ENCODE measurements at places on chromosomes 5 and 9.

DNA sequence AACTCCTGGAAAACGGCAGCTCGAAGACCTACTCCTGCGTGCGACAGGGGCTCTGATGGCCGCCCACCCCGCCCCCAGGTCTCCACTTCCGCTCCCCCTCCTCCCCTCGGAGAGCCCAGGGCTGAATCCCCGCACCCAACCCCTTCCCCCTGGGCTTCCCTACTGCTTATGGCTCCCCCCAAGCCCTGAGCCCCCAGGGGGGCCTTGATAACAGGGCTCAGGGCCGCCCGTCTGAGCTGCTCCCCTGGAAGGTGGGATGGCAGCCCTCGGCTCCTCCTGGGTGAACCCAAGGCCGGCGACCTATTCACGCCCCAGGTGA, 30.4 kb downstream of the GLT6D1 start:
- no peaks in the 10 kb centered on the region for H3K4me1 ChIP-seq
- H3K27me3 ChIP-seq = no peaks in the 10 kb centered on the region
- no peaks in the 10 kb centered on the region for H3K36me3 ChIP-seq
- H3K4me3 ChIP-seq = no peak overlapping the region
- no peak for DNase-seq

- H3K36me3 ChIP-seq = no peaks in the 10 kb centered on the region
- H3K4me1 ChIP-seq = no peaks in the 10 kb centered on the region
- no peak for DNase-seq
- no peak overlapping the region for H3K27ac ChIP-seq
- no peaks in the 10 kb centered on the region for H3K27me3 ChIP-seq
These were observed 40.0 kb upstream of the MYO10 start for GRCh38 chr5:16975950-16976624.

GRCh38 chr9:114272739-114273431, 50.0 kb upstream of the ORM1 start:
- no peaks in the 10 kb centered on the region for H3K4me1 ChIP-seq
- peak; percentile 11 for DNase-seq
- H3K27me3 ChIP-seq = no peaks in the 10 kb centered on the region
- H3K27ac ChIP-seq = no peak overlapping the region
- H3K36me3 ChIP-seq = no peaks in the 10 kb centered on the region

- no peak overlapping the region for H3K4me3 ChIP-seq
- no peaks in the 10 kb centered on the region for H3K27me3 ChIP-seq
These were observed 20.5 kb upstream of the VPS13A start for GRCh38 chr9:77156646-77157371.

- DNase-seq = no peak
- H3K27me3 ChIP-seq = no peaks in the 10 kb centered on the region
- H3K36me3 ChIP-seq = no peaks in the 10 kb centered on the region
- H3K4me1 ChIP-seq = no peaks in the 10 kb centered on the region
- no peak overlapping the region for H3K27ac ChIP-seq
These were observed 31.7 kb downstream of the CRB2 start for GRCh38 chr9:123387686-123388085.

DNA sequence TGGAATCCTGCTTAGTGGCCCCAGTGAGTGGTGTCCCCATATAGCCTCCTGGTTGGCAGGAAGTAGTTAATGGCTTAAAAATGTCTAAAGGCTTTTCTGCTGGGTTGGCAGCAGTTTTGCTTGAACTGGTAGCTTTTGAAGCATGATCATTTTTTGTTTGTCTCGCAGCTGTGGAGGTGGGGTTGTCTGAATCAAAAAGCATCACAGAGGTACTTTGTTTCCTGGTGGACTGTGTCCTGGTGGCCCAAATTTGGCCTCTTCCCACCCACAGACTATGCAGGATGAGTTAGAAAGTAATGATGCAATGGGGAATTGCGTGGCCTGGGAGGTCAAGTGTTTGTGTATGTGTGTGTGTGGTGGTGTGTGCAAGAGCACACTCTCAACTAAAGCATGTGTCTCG, 322.7 kb downstream of the ARHGEF28 start:
- H3K36me3 ChIP-seq = no peaks in the 10 kb centered on the region
- no peaks in the 10 kb centered on the region for H3K27me3 ChIP-seq
- H3K4me1 ChIP-seq = peaks cover 16% of the 10 kb centered on the region
- no peak overlapping the region for H3K4me3 ChIP-seq
- DNase-seq = no peak
- H3K27ac ChIP-seq = no peak overlapping the region

DNA sequence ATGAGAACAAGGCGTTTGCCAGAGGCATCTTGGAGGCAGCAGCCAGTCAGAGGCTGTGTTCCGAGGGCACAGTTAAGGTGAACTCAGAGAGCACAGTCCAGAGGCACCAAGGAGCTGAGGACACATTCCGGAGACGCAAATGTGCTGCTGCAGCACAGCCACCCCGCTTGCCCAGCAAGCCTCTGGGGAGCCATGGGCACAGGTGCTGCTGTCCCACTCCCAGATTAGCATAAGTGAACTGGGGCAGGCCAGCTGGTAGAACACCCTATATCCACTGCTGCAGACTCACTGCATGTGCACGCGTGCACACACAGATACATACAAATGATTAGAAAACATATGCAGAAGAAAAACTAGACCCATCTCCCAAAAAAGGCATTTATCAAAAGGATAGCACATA, 164.5 kb downstream of the EBF1 start:
- H3K27me3 ChIP-seq = no peaks in the 10 kb centered on the region
- H3K4me1 ChIP-seq = peaks cover 7% of the 10 kb centered on the region
- H3K4me3 ChIP-seq = no peak overlapping the region
- H3K27ac ChIP-seq = no peak overlapping the region

DNA sequence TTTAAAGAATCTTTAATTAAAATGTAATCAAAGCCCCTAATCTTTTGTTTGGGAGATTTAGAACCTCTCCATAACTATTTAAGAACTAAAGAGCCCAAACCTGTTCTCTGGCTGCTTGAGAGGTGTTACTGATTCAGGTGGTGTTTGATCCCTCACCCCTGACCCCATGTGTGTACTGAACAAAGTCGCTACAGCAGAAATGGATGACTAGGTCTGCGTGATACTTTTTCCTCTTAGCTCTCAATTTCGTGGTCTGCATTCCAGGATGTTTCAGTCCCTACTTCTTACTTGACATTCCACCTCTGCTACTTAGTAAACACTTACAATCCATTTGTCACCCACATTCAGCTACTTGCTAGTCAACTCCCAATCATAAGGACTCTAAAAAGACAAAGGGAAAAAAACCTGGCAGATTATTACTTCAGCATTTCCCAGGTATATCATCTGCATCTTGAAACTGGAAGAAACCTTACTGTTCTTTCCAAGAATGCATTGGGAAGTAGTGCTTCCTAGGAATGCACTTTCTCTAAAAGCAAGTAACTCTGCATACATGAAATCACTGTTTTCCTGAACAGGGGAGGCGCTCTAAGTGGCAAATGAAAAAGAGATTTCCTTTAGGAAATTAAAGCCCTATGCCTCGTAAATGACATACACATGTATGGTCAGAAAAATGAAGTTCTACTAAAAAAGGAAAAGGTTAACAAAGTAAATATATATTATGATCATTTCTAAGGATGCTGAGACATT, 1091.6 kb downstream of the PTPRD start:
- DNase-seq = no peak
- no peaks in the 10 kb centered on the region for H3K4me1 ChIP-seq
- no peak overlapping the region for H3K4me3 ChIP-seq
- H3K36me3 ChIP-seq = no peaks in the 10 kb centered on the region
- H3K27me3 ChIP-seq = no peaks in the 10 kb centered on the region
- H3K27ac ChIP-seq = no peak overlapping the region

DNA sequence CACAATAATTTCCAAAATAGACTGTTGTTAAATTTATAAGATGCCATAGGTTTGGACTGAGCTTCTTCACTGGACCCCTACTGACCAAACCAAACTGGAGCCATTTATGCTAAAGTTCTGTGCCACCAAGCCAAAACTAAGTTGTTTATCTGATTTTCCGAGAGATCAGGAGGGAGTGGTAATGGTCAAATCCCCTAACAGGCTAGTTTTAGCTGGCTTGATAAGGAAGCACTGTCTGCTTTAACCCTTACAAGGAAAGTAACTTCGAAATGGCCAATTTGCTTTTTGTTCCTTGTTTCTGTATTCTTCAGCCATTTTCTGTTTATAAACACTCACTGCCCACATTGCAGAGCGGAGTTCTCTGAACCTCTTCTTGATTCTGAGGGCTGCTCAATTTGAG, 246.8 kb upstream of the TUT7 start:
- no peak overlapping the region for H3K27ac ChIP-seq
- H3K4me3 ChIP-seq = no peak overlapping the region
- DNase-seq = no peak
- no peaks in the 10 kb centered on the region for H3K36me3 ChIP-seq
- no peaks in the 10 kb centered on the region for H3K4me1 ChIP-seq

DNA sequence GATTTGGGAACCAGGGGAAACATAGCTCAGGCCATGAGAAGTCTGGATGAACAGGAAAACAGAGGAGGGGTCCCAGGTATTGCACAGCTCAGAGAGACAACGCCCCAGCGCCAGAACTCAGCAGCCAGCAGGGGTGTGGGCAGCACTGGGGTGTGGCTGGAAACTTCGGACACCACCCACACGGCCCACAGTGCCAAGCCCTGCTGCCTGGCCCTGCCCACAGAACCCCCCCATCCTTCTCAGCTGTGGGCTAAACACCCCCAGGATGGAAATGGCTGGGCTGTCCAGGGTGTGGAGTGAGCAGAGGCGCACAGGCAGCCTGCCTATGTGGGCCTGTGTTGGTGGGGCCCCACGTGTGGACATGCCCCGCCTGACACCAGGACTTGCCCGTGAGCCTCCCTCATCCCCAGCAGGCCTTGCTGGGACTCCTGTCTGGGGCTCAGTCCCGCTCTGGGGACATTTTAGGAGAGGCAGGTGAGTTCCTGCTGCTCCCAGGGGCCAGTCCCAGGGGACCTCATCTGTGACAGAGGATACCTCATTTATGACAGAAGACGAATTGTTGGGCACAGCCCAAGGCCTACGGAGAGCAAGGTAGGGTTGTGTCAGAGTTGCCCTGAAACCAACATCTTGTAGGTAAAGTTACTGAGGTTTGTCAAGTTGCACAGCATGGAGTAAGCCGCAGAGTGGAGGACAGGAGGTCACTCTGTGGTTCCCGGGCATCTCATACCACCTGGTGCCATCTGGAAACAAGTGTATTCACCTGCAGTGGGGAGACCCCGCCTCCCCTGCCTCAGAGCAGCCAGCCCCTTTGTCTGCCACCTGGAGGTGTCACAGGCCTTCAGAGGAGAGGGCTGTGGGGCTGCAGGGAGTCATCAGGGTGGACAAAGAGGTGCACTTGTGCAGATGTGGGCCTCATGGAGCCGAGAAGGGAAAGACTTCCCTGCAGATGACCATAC, 183.2 kb downstream of the AUH start:
- no peaks in the 10 kb centered on the region for H3K4me1 ChIP-seq
- H3K27ac ChIP-seq = no peak overlapping the region
